ENCODE measurements at places on chromosomes 4 and X.

- DNase-seq = no peak
Observed at GRCh38 chrX:122475306-122475705, 708.8 kb upstream of the GRIA3 start.

- DNase-seq = no peak
Observed at GRCh38 chr4:163269166-163269565, 63.2 kb downstream of the NPY1R start.

GRCh38 chr4:20904966-20905365 is 204.7 kb downstream of the PACRGL start:
- no peak for DNase-seq

- DNase-seq = no peak
Observed at GRCh38 chr4:82773057-82773456, 25.5 kb downstream of the SCD5 start.

- DNase-seq = no peak
Observed at GRCh38 chr4:102789317-102789717, 28.5 kb upstream of the MANBA start.

GRCh38 chrX:18598413-18598812 is 73.5 kb downstream of the RS1 start:
- no peak for DNase-seq

- no peak for DNase-seq
Observed at GRCh38 chrX:37815366-37815765, 32.0 kb downstream of the DYNLT3 start.

DNA sequence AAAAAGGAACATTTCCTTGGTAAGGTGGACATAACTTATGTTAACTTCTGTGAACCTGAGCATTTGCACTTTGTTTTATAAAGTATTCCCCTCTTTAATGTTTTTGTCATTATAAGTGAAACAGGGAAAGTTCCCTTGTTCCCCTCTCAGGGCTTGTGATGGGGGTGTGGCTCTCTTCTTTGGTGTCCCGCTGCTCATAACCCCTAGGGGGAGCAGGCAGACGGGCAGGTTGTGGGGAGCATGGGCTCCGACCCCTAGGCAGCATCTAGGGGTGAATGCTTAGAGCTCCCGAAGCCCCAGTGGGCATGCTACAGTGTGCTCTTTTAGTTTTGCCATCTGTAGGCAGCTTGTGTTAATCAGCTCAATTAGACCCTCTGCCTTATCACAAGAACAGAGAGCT is 200.4 kb downstream of the DACH2 start:
- DNase-seq = no peak

DNA sequence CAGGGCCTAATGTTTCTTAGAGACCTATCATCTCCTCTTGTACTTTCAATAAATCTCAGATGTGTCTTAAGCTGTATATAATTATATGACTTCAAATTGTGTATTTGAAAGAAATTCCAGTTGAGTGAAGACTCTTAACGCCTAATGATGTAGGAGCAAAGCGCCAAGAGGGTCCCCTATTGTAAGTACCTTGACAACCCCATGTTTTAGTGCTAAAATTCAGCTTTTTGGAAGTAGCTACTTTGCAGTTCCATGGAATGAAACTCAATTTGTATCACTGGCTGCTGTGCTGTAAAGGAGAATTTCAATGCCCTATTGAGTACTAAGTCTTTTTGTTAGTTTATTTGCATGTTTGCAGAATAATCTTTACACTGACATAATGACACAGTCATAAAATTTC is 1826.6 kb upstream of the AGA start:
- DNase-seq = no peak

- DNase-seq = peak; percentile 26
Observed at GRCh38 chr4:8552581-8553205, 27.5 kb upstream of the GPR78 start.

GRCh38 chrX:135315864-135316263 is 6.6 kb downstream of the ETDC start:
- no peak for DNase-seq

DNA sequence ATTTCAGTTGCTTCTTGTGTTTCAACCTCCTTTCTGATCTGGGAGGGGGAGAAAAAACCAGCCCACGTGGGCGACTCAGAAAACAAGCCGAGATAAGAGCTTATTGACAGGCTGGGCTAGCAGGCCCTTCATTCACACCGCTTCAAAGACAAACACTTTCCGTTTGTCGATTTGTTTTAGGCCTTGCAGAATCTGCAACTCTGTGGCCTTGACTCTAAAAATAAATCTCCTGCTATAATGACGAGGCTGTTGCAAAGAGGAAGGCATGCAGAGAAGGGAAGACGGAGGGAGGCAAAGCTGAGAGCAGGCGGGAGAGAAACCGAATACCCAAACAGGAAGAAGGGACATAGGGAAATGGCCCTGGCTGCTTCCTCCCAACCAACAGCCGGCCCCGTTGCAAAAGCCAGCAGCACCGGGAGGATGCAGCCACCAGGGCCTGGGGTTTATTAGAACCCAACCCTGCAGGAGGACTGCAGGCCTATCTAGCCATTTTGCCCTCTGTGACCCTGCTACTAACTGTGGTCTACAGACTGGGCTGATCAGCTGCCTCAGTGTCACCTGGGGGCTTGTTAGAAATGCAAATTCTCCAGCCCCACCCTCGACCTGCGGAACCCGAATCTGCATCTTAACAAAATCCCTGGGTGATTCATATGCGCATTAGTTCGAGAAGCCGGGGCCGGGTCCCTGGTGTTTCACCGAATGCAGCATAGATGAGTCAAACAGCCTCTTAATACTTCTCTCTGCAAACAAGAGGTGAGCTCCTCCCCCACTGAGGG is 325.5 kb downstream of the BCOR start:
- DNase-seq = no peak

DNA sequence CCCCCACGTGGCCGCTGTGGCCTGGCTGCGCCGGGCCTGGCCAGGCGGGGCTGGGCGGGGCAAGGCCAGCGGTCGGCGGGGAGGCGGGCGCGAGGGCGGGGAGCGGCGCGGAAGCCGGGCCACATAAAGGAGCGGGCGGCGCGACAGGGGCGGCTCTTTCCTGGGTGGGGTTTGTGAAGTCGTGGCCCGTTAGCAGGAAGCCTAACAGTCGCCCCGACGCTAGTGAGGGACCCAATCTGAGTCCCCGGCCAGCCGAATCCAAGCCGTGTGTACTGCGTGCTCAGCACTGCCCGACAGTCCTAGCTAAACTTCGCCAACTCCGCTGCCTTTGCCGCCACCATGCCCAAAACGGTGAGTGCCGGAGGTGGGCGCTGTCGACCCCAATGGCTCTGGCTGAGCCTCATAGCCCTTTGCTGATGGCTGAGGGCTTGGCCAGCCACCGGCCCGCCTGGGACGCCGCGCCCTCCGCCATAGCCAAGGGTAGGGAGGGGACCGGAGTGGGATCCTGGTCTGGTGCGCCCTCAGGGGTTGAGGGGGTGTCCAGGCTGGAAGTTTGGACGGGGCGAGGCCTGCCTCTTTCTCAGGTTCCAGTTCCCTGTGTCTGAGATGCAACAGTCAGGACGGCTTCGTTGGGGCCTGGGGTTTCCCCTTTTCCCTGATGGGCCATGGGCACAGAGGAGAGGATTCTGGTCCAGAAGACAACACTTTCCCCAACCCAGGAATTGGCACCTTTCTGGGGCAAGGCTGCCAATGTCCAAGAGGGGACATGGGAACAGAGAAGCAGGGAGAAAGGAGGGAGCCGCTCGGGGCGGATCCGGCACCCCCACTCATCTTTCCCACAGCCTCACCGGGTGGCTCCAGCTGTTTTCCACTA is at the start of gene MSN:
MSN (plus strand) TSS at position 152 of the 874 bp plus-strand sequence; CDS start at position 340, 188 bp downstream.
- peak; percentile 62 for DNase-seq

DNA sequence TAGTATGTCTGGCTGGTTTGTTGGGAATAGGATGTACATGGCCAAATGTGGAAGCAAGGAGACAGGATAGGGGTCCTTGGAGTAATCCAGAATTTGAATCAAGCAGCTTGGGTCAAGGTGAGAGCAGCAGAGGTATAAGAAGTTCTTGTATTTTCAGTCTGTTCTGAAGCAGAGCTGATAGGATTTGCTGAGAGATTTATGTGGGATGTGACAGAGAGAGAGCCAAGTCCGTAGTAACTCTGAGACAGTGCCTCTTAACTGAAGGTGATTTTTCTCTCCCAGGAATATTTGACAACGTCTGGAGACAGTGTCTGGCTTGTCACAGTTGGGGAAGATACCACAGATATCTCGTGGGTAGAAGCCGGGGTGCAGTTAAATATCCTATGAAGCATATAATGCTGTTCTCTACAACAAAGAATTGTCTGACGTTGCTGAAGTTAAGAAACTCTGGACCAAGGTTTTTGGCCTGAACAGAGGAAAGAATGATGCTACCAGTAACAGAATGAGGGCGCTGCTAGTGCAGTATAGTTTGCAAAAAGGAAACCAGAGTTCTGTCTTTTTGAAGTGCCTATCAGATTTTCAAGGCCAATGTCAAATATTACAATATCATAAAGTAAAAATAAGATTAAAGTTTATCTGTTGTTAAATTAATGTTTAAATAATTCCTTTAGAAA is 184.0 kb downstream of the ARHGAP24 start:
- DNase-seq = no peak

GRCh38 chr4:148926276-148927260 is 484.4 kb upstream of the NR3C2 start:
- no peak for DNase-seq

DNA sequence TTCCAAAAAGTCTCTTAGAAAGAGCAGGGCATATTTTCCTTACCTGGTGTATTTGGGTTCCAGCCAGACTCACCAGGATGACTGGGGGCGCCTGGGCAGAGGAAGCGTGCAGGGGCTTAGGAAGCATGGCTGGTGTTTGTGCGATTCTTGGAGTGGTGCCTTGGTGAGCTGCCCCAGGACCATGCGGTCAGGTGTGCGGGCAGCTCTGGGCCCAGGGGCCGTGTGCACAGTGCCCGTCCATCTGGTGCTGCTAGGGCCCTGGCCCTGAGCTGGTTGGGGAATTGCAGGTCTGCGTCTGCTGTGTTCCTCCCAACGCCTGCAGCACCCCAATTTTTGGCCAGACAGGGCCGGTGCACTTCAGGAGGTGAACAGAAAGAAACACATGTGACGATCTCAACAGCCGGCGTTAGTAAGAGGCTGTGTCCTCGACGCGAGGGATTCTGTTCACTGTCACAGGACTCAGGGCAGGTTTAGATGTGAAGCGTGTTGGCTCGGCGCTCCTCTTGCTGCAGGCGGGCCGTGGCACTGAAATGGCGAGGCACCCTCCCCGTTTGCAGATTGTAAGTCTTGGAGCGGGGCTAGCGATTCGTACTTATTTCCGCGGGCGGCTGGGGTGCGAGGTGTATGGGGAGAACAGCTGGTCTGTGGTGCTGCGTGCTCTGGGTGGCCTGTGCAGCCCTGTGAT is 15.2 kb downstream of the RGS12 start:
- DNase-seq = no peak
